ENCODE measurements at places on chromosomes 2 and 18.

DNA sequence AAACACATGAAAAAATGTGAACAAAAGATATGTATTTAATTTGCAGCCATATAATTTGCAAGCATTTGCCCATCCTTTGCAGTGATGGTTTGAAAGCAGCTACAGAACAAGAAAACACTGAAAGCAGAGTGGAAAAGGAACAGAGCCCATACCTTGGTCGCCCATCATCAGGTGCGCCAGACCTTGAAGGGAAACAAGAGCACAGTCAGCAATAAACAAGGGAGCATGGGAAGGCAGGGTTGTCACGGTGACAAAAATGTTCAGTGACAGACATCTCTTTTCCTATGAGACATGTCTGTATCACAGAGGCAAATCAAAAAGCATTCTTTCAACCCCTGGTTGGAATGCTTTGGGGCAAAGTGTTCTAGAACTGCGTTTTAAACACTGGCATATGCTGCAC lies 109.4 kb downstream of the NRXN1 start:
- no peak for DNase-seq

GRCh38 chr18:49861659-49862058 lies 48.3 kb upstream of the ACAA2 start:
- DNase-seq: no peak

DNA sequence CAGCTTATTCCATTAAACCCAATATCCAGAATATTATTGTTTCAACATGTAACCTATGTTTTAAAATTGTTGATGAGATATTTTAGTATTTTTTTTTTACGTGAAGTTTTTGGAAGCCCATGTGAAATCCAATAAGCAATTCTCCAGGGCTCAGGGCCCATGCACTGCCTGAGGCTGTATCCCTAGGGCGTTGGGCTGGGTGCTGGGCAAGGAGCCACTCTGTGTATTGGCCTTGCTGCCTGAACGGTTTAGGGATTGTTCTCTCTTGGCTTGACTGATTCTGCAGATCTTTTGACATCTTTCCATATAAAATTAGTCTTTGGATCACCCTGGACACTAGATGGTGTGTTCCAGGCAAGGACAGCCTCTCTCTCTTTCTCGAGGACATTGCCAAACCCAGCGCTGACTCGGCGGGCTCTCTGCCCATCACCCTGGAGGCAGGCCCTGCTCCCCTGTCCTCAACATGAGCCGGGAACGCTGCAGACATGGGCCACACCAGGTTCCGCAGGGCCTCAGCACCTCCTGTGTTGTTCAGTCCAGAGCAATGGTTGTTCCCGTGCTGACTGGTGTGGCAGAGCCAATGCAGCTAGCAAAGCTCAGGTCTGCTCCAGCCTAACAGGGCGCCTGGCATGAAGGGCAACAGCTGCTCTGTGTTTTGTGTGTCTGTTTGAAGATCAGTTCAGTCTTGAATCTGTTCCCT lies 163.0 kb downstream of the SEPTIN10 start:
- DNase-seq: no peak

- DNase-seq: no peak
Observed at GRCh38 chr2:140797718-140798117, 1333.1 kb downstream of the LRP1B start.

DNA sequence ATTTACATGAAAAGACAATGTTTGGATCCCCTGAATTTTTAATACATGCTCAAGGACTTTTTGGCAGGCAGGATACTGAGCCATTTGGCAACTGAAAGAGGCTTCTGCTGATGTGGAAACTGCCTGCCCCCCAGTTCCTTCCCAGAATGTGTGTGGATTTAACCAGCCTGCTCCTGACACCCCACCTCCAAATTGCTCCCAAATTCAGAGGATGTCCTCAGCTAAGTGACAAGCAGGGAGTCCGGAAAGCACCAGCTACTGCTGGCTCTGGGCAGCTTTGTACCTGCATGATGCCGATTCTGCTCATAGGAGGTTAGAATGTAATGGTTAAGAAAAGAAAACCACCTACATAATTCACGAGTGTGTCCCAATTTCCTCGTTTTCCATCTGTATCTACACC lies 197.5 kb downstream of the CDH20 start:
- DNase-seq: no peak

DNA sequence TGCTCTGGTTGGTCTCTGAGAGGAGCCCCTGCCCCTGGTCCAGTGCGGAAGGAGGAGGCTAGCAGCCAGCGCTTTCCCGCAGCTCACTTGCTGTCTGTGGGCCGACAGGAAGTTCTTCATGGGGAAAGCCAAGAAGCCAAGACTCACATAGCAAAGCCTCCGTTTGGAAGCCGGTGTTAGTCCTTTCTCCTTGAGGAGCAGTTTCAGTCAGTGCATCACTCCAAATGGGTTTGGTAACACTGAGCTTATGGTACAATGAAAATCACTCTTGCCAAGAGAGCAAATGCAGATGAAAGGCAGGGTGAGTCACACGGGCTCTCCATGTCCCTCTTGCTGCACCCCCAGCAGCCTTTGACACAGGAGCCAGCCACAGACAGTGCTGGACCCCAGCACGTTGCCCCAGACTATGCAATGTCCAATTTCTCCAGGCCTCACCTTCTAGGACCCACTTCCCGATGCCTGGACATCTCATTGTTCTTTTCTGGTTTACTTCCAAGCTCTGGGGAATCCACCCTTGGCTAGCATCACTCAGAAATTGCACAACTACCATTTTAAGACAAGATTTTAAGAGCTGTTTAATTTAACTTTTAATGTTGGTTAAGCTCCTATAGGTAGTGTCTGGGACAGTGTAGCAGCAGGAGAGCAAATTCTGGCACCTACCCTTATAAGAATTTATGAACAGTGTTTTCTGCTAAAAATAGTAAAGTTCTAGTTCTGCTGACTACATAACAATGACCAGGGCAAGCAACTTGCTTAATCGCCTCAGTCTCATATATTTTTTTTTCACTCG lies 174.9 kb downstream of the ASB1 start:
- DNase-seq: no peak

DNA sequence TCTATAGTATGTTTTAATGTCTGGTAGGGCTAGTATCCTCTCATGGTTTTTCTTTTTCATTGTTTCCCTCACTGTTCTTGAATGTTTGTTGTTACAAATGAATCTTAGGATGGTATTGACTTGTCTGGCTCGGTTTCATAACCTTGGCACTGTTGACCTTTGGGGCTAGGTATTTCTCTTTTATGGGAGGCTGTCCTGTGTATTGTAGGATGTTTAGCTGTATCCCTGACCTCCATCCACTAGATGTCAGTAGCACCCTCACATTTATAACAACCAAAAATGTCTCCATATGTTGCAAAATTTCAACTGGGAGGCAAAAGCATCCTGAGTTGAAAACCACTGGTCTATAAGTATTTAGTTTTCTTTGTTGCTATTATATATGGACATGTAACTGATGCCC lies 7.0 kb upstream of the AOX1 start:
- no peak for DNase-seq

DNA sequence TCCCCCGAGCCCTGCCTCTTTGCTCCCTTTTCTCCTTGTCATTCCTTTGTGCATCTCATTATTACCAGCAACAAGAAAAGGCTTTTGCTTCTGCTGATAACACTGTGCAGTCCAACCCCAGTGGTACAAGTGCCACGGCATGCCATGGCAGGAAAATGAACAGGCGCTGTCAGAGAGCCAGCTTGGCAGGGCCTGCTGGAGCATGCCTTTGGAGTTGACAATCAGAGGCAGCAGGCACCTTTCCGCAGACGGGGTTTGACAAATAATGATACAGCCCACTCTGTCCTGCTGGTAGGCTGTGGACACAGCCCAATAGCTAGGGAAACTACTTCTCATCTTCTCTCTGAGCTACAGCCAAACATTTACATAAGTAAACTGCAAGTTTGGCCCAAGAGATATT lies 243.9 kb upstream of the LRRTM1 start:
- no peak for DNase-seq

DNA sequence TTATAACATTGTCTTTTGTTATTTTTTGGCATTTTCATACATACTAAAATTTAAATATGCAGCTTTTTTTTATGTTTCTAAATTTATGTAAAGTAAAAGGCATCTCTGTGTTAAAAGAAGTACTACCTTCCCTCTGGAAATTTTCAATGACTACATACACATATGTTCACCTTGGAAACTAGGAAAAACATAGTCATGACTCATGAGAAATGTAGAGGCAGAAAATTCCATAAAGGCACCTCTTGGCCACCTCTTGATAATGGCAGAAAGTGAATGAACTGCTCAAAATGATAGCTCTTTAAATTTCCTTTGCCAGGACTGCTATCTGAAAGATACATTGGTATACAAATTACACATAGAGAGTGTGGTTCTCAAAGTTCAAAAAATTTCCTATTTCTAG lies 889.1 kb upstream of the ZEB2 start:
- DNase-seq: no peak

DNA sequence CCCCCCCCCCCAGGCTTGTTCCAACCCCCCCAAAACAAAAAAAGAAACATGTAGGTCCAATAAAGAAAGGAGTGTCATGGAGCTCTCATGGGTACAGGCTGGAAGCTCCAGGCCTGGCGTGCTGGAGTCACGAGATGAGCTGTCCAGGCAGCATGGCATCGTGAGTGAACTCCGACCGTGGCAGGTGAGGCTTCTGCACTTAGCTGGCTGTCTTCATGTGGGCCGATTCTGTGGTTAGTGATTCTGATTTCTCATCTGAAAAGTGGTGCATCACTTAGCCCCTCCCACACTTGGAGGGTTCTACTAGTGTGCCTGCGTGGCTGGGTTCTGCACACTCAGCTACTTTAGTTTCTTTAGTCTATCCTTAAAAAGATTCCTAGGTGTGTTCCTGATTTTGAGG lies 126.4 kb upstream of the MGAT5 start:
- peak; percentile 76 for DNase-seq

- no peak for DNase-seq
Observed at GRCh38 chr2:104654811-104655210, 199.1 kb upstream of the POU3F3 start.

DNA sequence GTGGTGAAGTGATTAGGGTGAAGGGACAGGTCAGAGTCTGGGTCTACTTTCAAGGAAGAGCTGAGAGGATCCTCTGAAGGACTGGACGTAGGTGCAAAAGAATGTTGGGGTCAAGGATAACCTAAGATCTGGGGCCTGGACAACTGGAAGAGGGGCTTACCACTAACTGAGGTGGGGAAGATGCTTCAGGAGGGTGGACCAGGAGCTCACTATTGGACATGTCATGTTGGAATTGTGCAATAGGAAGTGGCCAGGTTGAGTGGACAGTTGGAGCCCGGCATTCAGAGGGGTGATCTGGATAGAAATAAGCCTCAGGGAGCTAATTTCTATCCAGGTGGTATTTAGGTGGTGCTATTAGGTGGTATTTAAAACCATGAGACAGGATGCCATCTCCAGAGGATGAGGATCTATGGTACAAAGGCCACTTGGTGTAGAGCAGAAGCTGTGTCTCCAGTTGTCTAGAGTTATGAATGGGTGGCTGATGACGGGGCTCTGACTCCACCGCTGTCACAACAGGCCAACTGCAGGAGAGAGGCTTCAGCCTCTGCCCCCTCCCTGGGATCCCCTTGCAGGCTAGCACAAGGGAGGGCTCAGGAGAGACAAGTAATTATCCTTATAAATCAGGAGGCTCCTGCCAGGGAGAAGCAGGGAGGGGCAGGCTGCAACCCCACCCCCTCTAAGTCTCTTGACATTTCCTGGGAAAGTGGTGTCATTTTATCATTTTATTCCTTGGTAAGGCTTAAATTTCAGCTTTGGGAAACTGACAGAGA lies 158.0 kb downstream of the SMAD7 start:
- no peak for DNase-seq

- DNase-seq: no peak
Observed at GRCh38 chr2:29894822-29895614, 26.4 kb downstream of the ALK start.

GRCh38 chr2:157894694-157895435 lies 18.7 kb upstream of the ACVR1 start:
- no peak for DNase-seq

All from CD4-positive, alpha-beta T cell treated with Interleukin-17A for 4 hours (primary cell).